Spleen (tissue), 13 donors: ENCODE measurements at places on chromosomes 5 and 9.

DNA sequence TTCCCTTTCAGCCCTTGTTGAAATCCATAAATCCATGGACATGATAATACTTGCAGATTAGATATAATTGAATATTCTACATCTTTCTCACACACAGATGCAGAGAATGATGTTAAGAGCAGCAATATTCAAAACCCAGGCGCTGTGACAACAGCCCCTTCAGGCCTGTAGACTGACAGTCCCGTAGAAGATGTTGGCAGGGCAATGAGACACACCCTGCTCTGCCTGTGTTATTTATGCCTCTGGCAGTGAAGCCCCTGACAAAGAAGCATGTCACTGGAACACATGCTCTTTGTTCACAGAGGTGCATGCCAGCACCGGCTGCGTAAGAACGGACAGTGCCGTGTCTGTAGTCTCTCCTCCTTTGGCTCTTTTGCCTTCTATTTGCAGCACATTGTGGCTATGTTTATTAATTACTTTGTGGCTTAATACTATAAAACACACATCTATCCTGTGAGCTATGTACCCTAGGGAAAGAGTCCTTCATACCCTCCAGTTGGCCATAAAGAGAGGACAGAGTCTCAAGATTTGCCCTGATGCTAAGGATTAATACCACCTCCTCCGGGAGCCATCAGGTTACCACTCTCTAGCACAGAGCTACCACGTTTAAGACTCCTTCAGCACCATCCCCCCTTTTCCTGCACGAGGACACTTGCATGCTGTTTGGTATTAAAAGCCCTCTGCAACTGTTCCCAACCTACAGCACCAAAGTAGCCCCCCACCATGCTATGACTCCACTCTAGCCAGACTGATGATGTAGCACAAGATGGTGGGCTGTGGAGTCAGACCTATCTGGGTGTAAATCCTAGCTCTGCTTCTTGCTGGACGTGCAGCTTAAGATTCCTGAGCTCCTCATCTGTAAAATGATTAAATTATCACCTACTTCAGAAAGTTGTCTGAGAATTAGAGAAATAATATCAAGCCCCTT is 2.0 kb upstream of the ANP32B start:
- DNase-seq, result no peak

DNA sequence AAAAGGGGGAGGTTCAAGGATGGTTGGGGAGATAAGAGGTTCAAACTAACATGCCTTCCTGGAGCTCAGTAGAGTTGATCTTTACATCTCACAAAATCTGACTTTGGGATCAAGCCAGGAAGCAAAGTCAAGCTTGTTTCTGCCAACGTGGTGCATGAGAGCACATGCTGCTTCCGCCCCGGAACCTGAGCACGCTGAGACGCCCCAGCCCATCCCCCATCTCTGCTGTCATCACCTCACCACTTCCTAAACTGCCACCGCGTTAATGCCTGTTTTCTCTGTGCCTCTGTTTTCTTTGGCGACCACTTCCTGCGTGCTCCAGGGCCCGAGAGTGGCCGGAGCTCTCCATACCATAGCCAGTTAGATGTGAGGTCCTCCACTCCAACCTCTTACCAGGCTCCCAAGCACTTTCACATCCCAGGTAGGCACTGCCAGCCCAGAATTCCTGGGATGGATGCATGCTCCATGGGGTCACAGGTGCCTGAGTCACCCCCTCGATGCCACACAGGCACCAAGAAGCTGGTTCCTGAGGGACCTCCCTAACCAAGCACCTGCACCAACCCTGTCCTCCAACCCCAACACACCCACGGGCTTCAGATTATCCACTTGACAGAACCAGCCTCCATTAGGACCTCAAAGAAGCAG is 31.2 kb upstream of the AFAP1L1 start:
- DNase-seq, result peak; percentile 90

GRCh38 chr9:134773842-134774241 is 106.8 kb upstream of the FCN2 start:
- no peak for DNase-seq

- no peak for DNase-seq
Observed at GRCh38 chr5:91332267-91333045, 50.7 kb downstream of the ARRDC3 start.

GRCh38 chr9:107638521-107639310 is 149.1 kb upstream of the KLF4 start:
- DNase-seq, result no peak

DNA sequence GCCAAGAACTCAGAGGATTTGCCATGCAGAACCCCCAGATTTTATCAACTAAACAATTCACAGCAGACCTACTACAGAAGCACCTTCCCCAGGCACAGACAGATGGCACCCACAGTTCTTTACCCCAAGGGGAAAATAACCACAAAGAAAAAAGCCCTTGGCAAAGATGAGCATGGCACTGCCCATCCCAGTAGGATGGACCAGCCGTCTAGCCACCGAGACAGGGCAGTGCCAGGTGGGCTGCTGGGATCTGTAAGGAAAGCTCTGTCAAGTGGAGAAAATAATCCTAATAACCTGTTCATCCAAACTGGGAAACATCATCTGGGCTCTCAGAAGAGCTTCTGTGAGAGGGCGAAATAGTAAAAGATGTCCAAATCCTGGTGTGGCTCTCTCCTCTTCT is 130.0 kb downstream of the COL23A1 start:
- DNase-seq, result no peak

GRCh38 chr9:18795947-18796671 is 236.9 kb downstream of the SAXO1 start:
- DNase-seq, result no peak

DNA sequence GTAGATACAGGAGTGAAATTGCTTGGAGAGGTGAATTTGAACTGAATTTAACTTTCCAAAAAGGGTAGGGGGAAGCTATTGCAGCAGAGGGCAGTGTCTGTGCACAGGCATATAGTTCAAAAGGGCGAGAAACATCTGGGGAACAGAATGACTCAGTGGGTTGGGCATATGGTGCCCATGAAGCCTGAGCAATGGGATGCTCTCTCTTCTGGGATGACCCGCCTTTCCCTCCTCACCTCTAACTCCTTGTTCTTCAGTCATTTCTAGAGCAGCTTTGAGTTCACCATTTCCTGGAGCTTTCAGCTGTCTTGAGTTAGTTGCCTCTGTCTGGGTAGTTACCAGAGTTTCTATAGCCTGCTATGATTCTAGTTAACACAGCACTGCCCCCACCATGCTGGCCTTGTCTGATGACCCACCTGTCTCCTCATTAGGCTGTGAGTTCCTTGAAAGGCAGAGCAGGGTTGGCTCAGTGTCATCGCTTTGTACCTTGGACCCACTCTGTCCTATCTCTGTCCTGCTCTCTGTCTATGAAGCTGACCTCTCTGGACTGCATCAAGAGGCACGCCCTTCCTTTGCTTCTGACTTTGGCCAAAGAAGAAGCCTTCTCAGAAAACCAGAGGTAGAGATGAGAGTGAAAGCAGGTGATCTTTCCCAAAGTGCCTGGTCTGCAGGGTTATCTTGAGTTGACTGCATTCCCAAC is 299.6 kb upstream of the KLF4 start:
- DNase-seq, result no peak

DNA sequence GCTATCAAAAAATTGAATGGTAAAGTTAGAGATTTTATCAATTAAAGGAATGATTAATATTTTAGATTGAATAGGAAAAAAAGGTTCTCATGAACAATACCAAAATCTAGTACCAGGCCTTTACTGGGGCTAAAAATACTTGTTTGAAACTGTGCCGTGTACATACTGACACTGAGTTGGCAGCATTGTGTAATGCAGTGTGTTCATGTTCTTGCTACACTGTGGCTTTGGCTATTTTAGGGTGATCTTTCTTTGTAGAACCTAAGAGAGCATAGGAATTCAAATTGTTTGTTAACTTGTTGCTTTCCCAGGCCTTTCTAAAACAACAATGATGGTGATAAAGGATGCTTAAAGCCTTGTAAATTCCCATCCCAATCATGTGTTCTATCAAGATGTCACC is 80.9 kb downstream of the KIF4B start:
- no peak for DNase-seq

- no peak for DNase-seq
Observed at GRCh38 chr9:36049408-36049807, 12.7 kb downstream of the RECK start.

DNA sequence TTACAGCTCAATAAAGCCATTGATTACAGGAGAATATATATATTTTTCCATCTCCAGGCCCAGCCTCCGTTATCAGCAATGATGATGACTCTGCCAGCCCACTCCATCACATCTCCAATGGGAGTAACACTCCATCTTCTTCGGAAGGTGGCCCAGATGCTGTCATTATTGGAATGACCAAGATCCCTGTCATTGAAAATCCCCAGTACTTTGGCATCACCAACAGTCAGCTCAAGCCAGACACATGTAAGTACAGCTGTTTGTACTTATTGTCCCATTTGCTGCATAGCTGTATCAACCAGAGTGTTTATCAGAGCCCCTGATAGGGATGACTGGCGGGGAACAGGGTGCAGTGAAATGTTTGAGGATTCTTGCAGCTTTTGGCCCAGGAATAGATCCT is 197.7 kb downstream of the NTRK2 start:
- no peak for DNase-seq

GRCh38 chr9:131574730-131575640 is 29.7 kb downstream of the PRRT1B start:
- DNase-seq, result no peak

DNA sequence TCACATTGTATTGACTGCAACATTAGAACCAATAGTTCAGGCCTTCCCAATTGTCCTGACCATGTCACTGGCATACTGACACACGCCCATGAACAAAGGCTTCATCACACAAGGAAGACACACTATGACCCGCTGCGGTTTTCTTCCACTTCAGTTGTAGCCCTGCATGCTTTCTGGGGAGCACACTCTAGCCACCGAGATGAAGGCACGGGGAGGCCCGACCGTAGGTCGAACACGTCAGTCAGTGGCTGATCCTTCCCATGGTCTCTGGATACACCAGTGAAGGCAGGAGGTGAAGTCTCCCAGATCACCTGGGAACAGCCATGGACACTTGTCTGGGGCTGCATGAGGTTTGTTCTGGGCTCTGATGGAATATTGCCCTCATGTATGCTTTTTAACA is 224.7 kb downstream of the FSTL4 start:
- DNase-seq, result no peak

DNA sequence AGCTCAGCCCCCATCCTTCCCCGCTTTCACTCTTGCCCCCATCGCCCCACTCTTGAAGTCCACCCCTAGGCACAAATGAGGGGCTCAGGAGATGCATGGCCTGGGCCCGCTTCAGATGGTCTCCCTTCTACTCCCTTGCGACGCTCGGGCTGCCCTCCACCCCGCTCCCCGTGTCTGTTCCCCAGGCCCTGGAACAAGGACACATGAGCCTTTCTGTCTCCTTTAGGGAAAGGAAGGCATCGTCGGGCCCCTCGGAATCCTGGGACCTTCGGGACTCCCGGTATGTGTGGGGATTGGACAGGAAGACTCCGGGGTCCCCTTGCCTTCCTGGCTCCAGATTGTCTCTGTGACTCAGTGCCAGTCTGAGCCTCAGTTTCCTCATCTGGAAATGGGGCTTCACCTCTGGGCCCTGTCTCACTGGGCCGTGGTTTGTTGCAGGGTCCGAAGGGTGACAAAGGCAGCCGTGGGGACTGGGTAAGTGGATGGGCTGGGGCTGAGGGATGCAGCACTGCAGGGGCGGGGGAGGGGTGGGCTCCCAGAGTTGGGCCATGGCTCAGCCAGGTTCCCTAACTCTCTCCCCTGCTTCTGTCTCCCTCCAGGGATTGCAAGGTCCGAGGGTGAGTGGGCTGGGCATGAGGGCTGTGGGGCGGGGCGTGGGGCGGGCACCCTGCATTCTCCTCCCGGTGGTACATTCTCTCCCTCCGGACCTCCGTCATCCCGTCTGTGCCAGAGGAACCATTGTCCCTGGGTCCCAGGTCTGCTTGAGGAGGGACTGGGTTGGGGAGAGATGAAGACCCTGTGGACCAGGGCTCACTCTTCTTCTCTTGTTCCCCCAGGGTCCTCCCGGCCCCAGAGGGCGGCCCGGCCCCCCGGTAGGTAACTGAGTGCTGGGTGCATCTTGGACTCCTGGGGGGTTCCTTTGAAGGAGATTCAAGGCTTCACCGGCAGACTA is 21.8 kb upstream of the ORM1 start:
- DNase-seq, result peak; percentile 52
